GM03348 (cell line): ENCODE measurements at places on chromosomes 6 and 20.
A peak's percentile ranks its signal among the peaks of the same experiment; 100 is the strongest.

DNA sequence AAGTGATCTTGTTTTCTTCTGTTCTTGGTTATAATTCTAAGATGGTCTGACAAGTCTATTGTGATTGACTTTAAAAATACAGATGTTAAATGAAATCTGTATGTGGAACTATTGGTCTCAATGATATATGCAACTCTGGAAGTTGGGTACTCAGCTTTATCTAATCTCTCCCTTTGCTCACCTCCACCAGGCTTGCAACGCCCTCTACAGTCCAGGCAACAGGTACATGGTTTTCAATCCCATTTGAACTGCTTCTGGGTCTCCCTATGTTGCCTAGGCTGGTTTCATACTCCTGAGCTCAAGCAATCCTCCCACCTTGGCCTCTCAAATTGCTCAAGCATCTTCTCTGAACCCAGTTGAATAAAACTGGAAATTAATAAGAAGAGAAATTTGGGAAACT is 25.6 kb upstream of the HLA-DQB1 start:
- no peak for DNase-seq

DNA sequence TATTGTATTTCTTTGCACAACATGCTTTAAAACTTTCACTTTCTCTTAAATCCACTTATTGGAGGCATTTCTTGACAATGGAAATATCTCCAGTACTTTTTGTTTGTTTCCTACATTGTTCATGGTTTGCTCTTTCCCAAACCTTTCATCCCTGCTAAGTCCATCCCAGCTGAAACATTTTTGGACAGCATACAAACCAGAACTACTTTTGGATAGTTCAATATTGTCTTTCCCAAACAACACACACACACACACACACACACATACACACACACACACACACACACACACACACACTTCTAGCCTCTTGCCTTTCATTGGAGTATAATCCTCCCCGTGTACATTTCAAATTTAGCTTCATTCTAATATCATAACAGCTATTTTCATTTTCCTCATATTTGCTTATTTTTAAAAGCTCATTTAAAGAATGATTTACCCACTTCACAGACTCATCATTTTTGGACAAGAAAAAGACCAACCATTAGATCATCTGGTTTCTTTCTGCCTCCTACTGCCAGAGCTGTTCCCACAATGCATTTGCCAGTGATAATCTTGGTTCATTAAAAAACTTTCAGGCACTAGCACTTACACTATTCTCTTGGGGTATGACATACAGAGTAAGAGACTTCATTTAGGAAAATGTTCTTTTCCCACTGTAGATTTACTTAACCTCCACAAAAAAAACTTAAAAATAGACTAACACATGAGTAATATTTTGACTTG is 248.1 kb downstream of the CD109 start:
- no peak for DNase-seq

- DNase-seq = no peak
Observed at GRCh38 chr6:158030380-158031300, 49.0 kb downstream of the SYNJ2 start.

DNA sequence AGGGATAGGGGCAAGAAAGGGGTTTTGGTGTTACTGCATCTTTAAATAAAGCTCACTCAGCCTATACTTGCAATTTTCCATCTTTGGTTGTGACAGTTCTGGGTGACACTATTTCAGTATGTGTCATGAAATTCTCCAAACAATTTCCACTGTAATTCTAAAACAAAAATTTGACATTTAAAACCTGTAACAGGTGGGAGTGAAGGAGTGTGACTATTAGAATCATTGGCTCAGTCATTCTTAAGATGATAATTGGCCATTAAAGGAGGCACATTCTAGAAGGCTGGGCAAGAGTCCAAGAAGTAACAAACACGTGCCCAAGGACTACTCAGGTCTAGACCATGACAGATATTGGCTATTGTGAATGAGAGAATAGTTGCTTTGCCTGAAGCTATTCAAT is 153.3 kb upstream of the ARG1 start:
- DNase-seq = no peak

DNA sequence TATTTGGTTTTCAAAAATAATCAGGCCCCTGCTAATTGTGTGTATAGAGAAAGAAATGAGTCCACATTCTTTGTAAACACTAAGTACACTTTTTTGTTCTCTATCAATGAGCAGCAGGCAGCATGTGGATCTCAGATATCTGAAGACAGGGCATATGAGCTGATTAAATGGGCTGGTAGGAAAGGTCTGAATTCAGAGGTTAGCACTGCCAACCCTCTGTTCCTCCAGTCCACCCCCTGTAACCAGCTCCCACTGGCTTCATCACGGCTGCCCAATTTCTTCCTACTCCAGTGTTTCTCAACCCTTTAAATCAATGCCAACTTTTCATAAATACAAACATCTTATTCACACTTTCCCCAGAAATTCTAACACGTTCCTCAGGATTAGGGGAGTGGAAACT is 128.5 kb downstream of the TPBG start:
- DNase-seq = no peak

DNA sequence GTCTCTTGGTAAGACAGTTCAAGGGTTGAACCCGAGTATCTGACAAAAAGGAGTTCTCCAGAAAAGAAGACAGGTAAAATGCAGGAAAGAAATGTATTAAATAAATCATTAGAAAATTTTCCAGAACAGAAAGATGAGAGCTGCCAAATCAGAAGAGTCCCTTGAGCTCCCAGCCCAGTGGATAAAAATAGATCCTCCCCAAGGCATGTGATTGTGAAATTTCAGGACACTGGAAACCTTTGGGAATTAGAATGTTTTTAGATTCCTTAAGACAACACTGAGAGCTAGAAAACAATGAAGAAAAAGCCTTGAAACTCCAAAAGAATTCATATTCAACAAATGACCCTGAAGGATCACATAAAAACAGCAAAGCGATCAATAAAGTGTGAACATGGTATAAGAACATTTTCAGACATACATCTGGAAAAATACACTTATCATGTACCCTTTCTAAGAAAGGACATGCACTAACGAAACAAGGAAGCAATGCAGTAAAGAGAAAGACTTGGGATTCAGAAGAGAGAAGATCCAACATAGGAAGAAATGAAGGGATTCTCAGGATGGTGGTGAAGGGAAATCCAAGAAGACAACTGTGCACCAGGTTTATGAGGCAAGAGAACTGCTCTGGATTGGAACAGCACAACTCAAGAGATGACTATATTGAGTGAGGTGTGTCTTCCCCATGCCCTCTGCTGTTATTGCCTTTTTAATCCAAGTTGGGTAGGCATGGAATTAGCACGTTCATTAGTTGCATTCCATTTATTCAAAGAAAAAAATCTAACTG is 390.4 kb downstream of the SYNE1 start:
- peak; percentile 60 for DNase-seq

DNA sequence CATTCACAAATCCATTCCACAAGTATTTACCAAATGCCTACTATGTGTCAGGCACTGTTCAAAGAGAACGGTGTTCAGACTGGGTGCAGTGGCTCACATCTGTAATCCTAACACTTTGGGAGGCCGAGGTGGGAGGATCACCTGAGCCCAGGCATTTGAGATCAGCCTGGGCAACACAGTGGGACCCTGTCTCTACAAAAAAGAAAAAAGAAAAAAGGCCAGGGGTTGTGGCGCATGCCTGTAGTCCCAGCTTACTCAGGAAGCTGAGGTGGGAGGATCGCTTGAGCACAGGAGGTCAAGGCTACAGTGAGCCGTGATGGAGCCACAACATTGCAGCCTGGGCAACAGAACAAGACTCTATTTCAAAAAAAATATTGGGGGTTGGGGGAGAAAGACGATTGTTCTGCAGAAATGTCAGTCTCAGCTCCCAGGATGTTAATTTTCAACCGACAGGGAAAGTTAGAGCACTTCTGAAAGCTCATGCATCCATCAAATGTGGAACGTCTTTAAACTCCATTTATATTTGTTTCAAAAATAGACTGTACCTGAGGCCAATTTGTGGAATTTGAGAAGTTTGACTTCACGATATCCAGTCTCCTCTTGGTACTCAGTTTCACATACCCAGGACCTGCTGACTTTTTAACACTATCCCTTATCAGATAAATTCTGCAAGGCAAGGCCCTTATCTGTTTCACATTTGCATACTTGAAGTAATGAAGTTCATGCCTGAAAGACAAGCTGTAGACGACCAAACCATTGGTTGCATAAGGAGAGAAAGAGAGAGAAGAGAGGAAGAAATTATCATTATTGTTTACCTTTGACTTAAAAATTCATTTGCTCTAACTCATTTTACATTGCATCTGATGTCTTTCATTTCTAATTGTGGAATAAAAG is 14.8 kb upstream of the BTN3A2 start:
- no peak for DNase-seq

GRCh38 chr6:84072442-84072997 is 38.9 kb downstream of the MRAP2 start:
- DNase-seq = no peak

DNA sequence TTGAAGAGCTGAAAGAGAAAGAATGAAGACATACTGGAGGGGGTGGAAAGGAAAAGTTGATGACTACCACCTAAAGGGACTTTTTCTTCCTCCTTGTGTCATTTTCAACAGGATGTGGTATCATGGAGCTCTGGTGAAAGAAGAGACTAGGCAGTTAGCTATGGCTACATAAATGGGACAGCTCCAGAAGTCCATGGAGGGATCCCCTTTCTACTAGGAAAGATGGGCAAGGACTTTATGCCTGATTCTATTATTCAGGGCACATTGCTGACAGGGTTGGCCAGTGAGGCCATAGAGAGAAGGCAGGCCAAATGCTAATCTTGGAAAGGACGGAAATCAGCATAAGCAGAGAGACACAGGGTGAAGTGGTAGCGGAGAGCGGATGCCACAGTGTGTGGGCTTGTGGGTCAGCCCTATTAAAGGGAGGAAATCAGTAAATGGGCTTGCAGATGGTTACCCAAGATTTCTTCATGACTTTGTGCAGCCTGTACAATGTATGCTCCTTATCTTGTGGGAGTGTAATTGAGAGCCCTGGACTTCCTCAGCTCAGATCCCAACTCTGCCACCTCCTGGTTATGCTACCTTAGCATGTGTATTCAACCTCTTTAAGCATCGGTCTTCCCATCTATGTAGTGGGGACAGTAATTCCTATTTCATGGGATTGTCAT is 77.4 kb upstream of the TMEM170B start:
- DNase-seq = peak; percentile 7

- DNase-seq = no peak
Observed at GRCh38 chr6:71252410-71252809, 36.2 kb upstream of the OGFRL1 start.

DNA sequence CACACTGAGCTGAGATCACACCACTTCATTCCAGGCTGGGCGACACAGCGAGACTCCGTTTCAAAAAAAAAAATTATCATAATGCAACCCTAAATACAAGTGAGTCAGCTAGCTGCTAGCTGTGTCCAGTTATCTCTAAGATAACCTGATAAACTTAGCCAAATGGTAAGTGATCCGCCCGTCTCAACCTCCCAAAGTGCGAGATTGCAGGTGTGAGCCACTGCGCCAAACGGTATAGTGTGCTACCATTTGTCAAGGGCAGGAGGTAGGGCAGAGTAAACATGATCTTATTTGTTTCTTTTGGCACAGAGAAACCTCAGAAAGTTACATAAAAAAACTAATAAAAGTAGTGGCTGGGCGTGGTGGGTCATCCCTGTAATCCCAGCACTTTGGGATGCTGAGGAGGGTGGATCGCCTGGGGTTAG is 4.7 kb upstream of the C6orf132 start:
- DNase-seq = no peak

- no peak for DNase-seq
Observed at GRCh38 chr20:31707994-31708735, 14.5 kb downstream of the BCL2L1 start.

GRCh38 chr6:33975661-33976436 is 170.0 kb downstream of the GRM4 start:
- DNase-seq = no peak

DNA sequence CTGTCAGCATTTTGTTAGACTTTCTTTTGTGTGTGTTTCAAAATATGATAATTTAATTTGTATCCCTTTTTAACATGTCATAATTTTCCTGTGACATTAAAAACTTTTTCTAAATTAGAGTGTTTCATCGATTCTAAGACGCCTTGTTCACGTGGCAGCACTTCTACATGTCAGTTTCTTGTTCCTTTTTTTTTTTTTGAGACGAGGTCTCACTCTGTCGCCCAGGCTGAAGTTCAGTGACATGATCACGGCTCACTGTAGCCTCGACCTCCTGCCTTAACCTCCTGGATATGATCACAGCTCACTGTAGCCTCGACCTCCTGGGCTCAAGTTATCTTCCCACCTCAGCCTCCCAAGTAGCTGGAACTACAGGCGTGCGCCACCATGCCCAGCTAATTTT is 27.6 kb upstream of the ADRM1 start:
- no peak for DNase-seq

DNA sequence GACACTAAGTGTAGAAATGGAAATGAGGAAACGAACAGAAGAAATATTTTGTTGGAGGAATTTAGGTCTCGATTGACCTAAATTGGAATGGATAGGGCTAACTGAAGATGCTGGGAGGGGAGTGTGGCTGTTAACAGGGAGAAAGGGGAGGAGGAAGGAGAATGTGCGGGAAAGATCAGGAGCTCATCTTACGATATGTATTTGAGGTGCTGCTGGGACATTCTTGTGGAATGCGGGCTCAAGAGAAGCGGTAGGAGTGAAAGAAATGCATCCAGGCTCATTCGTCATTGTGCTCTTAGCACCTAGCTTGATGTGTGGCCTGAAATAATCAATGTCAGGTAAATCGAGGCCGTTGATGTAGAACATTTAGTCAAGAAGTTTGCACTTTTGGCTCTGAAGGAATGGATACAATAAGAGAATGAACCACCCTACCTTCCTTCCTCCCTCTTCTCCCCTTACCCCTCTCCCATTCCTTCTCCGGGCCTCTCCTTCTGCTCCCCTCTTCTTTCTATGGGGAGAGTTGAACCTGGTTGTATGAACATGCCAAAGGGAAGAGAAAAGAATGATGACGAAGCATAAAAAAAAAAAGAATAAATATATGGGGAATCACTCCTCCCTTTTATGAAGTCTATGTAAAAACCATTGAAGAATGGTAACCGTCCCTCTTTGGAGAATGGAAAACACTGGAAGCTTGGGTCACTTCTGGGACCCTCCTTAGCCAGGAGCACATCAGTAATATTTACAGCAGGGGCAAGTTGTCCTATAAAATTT is 70.9 kb downstream of the SASH1 start:
- no peak for DNase-seq

DNA sequence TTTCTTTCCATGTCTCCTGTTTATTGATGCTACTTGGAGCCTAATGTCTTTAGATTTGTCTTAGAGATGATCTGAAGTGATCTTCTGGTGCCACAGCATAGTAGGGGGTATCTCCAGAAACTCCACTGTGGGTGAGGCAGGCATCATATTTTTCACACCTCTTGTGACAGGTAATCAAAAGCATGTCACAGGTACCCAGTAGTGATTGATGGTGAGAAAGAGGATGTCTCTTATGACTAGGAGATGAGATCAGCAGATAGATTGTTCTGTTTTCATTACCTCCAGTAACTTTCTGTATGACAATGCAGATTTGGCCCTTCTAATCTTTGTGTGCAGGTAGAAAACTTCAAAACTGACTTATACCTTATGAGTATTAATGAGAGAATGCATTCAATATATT is 13.5 kb downstream of the NCOA7 start:
- no peak for DNase-seq
